ENCODE measurements at places on chromosomes 12 and 14. TPM values are rescaled to one million over a fixed set of nuclear protein-coding genes. Genes with fewer than 3 reads are reported as not detected.

- no peak for DNase-seq
Observed at GRCh38 chr12:129053232-129053631, 200.0 kb downstream of the GLT1D1 start.

GRCh38 chr12:50806176-50806575, 36.5 kb upstream of the TMPRSS12 start:
- no peak for DNase-seq

- no peak for DNase-seq
Observed at GRCh38 chr12:6106218-6106617, 18.3 kb downstream of the VWF start.

DNA sequence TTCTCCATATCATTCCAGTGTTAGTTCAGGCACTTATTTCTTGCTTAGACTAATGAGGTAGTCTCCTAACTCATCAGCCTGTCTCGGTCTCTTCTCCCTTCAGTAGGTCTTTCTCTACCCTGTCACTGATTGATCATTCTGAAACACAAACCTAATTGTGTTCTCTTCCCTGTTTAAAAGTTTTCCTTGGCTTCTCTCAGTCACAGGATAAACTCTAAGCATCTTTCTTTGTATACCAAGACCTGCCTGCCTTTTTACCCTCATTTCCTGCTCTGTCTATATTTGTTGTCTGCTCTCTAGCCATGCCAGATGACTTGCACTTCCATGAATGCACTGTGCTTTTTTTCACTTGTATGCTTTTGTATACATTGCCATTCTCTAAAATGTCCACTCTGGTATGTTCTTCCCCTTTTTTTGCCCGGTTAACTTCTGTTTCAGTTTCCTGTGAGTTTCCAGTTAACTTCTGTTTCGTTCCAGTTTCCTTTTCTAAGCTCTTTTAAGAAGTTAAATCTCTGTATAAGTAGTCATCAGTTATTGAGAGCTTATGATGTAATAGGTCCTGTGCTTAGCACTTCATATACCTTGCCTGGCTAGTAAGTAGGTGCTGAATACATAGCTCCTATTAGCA, 12.8 kb downstream of the DIP2B start:
- no peak for DNase-seq

GRCh38 chr14:99821519-99822508, 28.6 kb downstream of the EML1 start:
- DNase-seq: no peak

DNA sequence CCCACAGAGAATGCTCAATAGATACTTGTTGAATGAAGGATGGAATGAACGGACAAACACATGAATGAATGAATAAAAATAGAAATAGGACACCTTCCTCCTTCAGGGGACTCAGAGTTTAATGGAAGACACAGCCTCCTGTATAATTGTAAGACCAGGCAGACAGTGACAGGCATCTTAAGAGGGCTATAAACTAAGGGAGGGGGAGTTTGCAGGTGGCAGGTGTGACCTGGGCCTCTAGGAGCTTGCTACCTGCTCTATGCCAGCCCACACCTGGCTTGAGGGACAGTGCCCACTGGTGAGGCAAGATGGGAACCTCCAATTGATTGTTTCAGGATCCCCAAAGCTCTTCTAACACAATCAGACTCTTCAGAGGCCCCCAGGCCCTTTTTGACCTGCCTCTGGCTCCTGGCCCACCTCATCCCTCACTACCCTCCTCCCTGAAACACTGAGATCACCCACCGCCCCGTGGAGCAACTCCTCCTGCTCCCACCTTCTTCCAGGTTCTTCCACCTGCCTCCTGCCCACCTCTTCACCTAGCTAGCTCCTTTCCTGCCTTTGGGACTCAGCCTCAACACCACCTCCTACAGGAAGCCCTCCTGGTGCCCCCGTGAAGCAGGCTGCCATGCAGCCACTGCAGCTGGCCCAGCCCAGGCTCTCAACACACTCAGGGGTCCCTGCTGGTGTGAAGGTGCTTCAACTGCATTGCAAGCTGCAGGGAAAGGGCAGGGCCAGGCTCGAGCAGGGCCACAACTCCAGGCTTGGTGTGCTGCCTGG, 9.4 kb downstream of the SERPINA3 start:
- no peak for DNase-seq

Gene GALNT6
- total RNA-seq: 0.94 TPM

Gene KRT74
- not detected for total RNA-seq

Gene LRRIQ1
- total RNA-seq: 7.0 TPM

Gene AMN
- total RNA-seq: not detected

Gene PMCH
- not detected for total RNA-seq

Gene AMDHD1
- 0.31 TPM for total RNA-seq

Gene NTF3
- 2.3 TPM for total RNA-seq
